ENCODE measurements at places on chromosomes 5 and 9.
A peak's percentile ranks its signal among the peaks of the same experiment; 100 is the strongest.

DNA sequence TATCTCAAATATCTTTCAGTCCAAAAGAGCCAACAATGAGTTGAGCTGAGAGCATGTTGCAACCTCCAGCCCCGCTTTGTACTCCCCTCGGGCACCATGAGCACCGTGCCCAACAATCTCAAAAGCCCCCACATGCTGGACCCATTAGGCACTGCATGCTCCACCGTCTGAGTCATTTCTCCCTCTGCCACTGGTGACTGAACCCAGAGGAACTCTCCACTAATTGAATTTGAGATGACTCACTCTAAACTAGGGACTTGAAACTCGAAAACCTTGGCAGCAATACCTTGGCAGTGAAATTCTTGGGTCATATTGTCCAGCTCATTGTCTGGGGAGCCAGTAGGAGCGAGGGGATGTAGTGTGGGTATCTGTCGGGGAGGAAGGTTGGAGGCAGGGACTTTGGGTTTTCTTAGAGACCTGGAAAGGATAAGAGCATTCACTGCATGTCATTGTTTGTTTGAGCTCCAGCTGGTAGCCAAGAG lies 49.9 kb upstream of the SLIT3 start:
- no peak for DNase-seq

DNA sequence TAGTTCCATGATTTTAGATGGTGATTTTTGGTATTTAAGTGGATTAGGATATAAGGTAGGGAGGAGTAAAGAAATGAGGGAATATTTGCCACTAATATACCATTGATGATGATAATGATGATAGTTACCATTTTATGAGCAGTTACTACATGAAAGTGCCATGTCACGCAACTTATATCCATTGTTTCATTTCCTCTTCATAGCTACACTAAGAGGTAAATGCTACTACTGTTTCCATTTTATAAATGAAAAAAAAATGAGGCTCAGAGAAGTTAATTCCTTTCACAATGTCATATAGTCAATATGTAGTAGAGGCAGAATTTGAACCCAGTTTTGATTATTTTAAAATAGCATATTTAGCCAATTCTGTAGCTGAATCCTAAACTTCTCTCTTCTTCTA lies 112.2 kb upstream of the ADRA1B start:
- no peak for DNase-seq

GRCh38 chr9:114371973-114372917 lies 15.5 kb downstream of the AKNA start:
- peak; percentile 53 for DNase-seq

- no peak for DNase-seq
These were observed 11.2 kb downstream of the LMX1B start for GRCh38 chr9:126624912-126625311.

- DNase-seq, result no peak
These were observed 4.7 kb upstream of the SLC2A6 start for GRCh38 chr9:133483611-133484010.

GRCh38 chr9:129568560-129569501 lies 52.1 kb downstream of the C9orf50 start:
- DNase-seq, result peak; percentile 29

DNA sequence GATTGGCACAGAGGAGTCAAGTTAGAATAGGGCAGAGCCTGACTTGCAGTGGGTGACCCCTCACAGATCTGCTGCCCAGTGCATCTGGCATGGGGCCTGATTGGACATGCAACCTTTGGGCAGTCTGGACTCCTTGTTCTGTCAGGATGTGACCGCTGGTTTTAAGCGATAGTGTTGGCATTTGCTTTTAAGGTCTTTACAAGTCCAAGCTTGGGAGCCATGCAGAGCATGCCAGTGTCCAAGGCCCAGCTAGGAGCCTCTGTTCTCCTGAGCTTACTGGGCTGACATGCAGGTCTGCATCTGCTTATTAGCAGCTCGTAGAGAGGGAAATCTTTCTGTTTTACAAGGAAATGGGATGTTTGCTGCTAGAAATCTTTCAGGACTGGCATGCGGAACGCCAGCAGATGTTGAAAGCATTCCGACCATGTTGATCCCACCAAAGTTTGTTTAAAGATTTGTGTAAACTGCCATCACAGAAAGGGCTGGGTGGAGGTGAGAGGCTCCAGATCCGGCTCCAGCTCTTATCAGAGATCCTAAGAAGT lies 27.5 kb downstream of the GADD45G start:
- DNase-seq, result no peak

- peak; percentile 25 for DNase-seq
These were observed 118.9 kb upstream of the ELL2 start for GRCh38 chr5:96080557-96080956.

- DNase-seq, result no peak
These were observed 662.9 kb upstream of the ZNF608 start for GRCh38 chr5:125409234-125409860.

DNA sequence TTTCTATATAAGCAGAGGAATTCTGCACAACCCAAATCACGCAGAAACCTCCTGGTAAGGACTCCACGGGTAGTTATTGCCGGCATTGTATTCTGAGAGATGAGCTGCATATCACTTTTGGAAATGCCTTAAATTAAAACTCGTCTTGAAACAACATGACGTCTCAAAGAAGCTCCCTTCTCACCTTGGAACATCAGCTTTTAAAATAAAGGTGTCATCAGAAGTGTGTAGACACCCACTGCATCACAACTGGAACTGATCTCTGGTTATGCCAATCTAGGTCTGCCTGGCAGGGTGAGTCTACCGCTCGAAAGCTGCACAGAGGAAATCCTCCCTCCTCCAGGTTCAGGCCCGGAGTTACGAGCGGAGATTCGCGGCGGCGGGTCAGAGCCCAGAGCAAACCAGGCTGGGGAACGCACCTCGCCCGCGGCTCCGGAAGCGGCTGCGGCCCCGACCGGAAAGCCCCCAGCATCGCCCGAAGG lies 974 bp upstream of the SLC12A2 start:
- DNase-seq, result no peak

GRCh38 chr9:93095205-93096130 lies 549 bp upstream of the CARD19 start:
- peak; percentile 100 for DNase-seq

GRCh38 chr9:22654833-22655232 lies 208.2 kb downstream of the DMRTA1 start:
- DNase-seq, result no peak

- DNase-seq, result peak; percentile 52
These were observed 74.3 kb downstream of the DCP2 start for GRCh38 chr5:113050721-113051382.

DNA sequence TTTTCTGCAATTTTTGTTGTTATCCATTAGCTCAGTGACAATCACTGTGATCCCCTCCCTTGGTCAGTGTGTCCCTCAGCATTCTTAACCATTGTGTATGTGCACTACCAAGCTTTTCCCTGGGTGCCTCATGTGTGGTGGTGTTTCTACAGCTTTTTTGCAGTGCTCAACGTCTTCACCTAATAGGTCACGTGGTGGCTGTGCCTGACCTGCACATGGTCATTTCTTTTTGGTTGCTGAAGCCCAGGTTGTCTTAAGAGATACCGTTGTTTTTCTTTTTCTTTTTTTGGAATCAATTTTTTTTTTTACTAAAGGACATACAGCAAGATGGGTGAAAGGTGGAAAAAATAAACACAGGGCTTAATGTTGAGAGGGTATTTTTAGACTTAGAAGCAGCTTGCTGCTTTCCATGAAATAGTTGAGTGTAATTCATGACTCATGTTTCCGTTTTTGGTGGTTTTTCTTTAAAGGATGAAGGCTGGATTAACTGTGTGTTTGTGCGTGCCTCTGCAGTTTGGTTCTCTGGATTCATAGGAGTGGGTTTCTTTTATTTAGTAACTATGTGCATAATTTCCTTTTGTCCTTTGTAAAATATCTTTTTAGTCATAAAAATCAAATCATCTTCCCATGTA lies 22.2 kb downstream of the SH3GL2 start:
- no peak for DNase-seq

DNA sequence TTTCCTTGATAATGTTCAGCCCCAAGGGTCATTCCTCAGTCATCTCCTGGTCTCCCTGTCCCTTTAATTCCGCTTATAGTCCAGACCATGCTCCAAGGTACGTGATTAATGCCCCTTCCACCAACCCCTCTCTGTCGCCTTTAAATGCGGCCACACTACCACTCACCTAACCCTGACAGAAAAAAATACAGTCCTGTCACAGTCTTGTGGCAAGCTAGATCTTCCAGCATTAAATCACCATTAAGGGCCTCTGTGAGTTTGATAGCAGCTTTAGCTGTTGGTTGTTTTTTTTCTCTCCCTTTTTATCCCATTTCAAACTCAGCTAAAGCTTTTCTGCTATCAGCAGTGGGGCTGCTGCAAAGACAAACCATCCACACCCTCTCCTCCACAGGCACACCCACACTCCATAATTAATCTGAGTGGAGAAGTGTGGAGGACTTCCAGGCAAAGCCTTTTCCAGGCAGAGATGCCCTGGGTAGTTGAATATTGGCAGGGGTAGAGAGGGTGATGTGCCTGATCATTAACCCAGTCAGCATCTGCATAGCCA lies 522.7 kb upstream of the CLINT1 start:
- no peak for DNase-seq

DNA sequence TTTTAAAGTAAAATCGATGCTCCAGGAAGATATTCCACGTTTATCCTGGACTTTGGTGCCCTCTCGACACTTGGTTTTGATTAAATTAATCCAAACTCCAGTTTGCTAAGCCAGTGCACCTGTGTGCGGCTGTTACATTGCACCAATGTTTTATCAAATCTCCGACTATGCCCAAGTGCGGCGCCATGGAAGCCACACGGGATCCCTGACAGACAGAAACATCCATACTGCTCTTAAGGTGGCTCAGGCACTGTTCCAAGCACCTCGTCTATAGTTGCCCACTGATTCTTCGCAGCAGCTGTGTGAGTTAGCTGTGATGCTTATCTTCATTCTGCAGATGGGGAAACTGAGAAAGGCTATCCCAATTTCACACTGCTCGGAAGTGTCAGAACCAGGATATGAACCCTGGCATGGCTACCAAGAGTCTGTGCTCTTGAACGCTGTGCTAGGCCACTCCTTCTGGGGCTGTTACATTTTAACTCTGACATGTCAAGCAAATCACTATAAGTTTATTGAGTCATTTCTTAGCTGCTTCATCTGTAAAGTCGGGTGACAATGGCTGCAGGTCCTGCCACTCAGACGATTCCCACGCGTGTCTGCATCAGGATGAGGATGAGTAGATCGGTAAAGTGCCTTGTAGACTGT lies 113.0 kb downstream of the ADAMTS2 start:
- no peak for DNase-seq

- DNase-seq, result no peak
These were observed 196.4 kb upstream of the NUDT12 start for GRCh38 chr5:103758996-103759395.

- DNase-seq, result no peak
These were observed 79.8 kb downstream of the NIPSNAP3B start for GRCh38 chr9:104843644-104844240.

GRCh38 chr9:123735376-123735775 lies 194.6 kb downstream of the DENND1A start:
- no peak for DNase-seq

DNA sequence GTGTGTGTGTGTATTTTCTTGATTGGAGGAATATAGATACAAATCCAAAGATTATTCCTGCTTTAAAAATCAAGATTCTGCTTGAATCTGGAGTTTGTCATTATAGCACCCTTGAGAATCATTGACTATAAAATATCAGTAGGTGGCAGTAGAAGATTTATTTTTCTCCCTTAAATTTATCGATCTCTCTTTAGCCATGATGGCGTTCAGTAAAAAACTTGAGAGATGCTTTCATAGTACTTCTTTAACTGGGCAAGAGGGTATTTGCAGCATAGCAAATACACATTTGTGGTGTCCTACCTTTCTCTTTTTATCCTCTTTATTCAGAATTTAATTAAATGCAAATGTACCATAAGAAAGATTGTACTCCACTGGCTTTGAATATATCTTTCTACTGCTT lies 307.7 kb downstream of the ADGRV1 start:
- no peak for DNase-seq

DNA sequence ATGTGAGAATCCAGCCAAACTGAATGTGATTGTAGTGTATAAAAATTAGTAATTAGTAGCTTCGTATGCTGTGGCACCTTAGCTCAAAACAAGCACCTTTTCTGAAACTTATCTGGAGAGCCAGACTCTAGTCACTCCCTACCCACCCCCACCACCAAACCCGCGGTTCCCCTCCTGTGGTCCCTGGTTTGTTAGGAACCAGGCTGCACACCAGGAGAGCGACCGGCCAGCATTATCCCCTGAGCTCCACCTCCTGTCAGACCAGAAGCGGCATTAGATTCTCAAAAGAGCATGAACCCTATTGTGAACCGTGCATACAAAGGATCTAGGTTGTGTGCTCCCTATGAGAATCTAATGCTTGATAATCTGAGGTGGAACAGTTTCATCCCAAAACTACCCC lies 498.6 kb downstream of the CHSY3 start:
- DNase-seq, result no peak

DNA sequence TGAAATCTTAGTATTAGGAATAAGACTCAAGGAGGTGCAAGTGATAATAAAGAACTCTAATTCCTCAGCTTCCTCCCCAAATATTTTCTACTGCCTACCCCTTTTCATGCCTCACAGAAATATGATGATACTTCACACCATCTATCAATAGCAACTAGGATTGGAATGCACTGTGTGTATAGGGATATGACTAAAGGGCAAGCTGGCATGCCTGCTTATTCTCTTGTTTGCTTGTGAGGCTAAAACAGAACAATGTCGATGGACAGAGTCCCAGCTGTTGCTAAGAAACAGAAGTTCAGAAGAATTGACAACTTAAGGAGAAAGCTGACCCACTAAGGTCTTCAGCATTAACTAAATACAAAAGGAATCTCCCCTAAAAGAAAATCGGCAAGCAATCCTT lies 9.7 kb upstream of the CHD1 start:
- DNase-seq, result no peak

GRCh38 chr5:35617435-35618303 lies at the start of gene SPEF2:
Gene SPEF2 (plus strand): TSS chr5:35617863. CDS start chr5:35617998, 135 bp downstream.
- DNase-seq, result peak; percentile 89

DNA sequence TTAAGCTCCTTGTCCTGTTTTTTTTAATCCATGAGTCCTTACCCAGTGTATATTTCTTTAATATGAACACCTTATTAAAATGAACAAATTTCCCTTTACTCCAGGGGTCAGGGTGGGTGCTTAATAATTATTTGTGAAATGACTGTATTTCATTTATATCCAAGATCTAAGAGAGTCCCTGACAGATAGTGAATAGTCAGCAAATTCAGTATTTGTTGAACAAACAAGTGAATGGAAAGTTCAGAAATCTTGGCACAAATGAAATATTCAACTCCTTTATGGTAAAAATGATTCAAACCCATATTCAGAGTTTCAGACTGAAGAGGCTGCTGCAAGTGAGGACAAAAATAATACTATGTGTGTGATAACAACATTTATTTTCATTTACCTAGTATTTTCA lies 59.9 kb downstream of the ASTN2 start:
- no peak for DNase-seq
